ENCODE measurements at places on chromosomes 6 and 20.

DNA sequence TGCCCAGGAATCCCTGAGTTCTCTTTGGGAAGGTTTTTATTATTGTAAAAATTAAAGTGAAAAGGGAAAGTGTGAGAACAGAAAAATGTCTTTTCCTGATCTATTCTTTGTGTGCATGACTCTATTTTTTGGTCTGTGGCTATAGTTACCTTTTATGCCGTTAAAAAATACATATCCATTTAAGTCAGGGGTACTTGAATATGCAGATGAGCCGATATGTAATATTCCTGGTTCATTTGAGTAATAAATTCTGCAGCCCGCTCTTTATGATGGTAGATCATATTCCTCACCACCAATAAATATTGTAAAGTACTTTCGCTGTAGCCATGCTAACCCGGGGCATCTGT is 503 bp upstream of the MYT1 start:
- no peak for DNase-seq

DNA sequence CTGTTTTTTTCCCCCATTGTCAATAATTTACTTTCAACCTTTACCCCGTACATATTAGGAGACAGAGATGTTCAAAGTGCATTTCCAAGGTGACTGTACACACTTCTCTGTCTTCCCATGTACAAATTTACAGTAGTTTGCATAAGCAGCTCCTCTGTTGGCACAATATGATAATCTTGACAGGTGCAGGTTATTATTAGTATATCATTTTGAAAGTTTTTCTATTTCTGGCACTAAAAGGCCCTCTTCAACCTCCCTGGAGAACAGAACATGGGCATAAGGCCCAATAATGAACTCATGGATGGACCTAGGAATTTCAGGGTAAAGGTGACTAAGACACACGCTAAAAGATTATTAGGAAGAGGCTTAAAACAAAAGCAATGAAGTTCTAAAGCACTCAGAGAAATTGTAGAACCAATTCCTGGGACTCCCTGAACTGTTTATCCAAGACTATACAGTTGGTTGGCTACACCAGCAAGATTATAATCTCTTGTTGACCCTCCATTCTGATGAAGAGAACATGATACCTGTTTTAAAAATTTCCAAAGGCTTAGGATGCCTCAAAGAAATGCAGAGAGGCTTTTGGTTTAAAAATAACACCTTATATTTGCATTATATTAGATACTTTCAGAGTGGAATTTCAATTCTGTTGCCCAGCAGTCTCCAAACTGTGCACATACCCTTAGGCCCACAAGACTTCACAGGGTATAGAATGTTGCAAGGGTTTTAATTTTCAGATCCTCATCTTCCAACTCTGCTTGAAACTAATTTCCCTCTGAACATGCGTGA is 1.1 kb downstream of the AIG1 start:
- no peak for DNase-seq

DNA sequence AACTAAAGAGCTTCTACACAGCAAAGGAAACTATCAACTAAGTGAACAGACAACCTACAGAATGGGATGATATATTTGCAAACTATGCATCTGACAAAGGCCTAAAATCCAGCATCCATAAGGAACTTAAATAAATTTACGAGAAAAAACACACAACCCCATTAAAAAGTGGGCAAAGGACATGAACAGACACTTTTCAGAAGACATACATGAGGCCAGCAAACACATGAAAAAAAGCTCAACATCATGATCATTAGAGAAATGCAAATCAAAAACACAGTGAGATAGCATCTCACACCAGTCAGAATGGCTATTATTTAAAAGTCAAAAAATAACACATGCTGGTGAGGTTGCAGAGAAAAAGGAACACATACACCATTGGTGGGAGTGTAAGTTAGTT is 24.5 kb downstream of the AGPAT4 start:
- no peak for DNase-seq

GRCh38 chr20:51488331-51488730 is 54.2 kb downstream of the NFATC2 start:
- DNase-seq = no peak

- no peak for DNase-seq
Measured at GRCh38 chr6:13319891-13320564, 8.3 kb downstream of the TBC1D7 start.
